ENCODE measurements at places on chromosomes 2 and 18.

GRCh38 chr2:44120428-44120827, 48.2 kb upstream of the PPM1B start:
- no peak for DNase-seq

DNA sequence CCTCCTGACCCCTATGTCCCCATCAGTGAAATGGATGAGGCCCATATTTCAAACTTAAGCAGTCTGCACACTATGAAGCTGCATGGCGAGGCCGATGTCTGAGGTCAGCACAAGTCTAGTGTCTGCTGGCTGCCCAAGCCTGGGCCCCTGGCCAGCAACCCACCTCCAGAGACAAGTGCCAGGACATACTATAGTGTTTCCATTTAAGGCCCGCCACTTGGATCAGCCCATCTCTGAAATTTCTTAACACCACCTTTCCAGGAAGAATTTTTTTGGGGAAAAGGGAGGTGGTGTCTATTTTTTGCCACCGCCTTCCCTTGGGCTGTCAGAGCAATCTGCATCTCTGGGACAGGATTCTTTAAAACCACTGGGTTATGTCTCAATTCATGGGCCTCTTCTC, 1.8 kb downstream of the ACVR1 start:
- DNase-seq = no peak

DNA sequence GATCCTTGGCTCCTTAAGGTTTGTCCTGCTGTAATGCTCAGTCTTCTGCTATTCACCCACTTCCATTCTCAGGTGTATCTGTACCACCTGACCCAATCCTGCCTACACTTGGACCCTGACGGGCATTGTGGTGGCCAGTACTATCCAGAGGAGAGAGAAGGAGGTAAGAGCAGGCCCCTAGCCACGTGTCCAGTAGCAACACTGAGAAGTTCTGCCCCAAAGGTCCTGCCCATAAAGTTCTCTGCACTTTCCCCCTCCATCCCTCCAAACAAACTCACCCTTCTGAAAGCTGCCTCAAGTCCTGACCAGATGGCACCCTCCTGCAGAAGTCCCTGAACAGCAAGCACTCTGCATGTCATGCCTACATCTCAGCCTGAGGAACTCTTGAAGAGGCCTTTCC, 18.3 kb downstream of the TTC32 start:
- DNase-seq = no peak

DNA sequence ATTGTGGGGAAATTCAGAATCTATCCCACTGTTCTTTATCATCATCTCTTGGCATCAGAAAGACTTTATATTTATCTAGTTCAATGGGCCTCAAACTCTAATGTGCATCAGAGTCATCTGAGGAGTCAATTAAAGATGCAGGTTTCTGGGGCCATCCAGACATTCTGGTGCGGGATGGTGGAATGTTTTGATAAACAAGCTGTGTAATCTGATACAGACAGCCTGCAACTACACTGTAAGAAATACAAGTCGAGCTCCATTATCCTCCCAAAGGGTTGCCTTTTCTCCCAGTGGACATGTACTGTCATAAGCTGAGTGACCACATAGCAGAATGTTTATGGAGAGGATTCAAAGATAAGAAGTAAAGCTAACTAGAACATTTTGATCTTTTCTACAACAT, 515.3 kb upstream of the DCC start:
- no peak for DNase-seq

GRCh38 chr18:24942144-24942543, 409.8 kb downstream of the ZNF521 start:
- no peak for DNase-seq

All from NCI-H460 (cell line).